ENCODE measurements at places on chromosomes 7 and 10.

GRCh38 chr7:34338961-34339526 lies 319.0 kb upstream of the NPSR1 start:
- no peak for DNase-seq

GRCh38 chr7:33354201-33354600 lies 224.8 kb downstream of the BBS9 start:
- DNase-seq, result no peak

DNA sequence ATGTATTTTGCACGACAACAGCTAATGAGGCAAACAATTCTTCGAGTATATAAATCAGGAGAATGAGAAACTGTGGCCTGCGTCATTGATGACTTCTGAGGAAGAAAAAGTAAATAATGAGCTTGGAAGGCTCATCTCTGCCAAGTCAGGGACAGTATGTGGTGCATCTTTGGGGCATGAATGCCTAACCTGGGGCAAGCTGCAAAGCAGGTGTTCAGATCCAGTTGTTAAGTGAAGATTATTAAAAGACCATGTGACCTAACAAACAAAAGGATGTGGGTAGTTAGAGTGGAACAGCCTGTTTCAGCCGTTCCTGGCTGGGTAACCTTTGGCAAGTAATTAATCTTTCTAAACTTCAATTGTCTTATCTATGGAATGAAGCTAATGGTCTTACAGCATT lies 93.0 kb downstream of the LYZL2 start:
- no peak for DNase-seq

DNA sequence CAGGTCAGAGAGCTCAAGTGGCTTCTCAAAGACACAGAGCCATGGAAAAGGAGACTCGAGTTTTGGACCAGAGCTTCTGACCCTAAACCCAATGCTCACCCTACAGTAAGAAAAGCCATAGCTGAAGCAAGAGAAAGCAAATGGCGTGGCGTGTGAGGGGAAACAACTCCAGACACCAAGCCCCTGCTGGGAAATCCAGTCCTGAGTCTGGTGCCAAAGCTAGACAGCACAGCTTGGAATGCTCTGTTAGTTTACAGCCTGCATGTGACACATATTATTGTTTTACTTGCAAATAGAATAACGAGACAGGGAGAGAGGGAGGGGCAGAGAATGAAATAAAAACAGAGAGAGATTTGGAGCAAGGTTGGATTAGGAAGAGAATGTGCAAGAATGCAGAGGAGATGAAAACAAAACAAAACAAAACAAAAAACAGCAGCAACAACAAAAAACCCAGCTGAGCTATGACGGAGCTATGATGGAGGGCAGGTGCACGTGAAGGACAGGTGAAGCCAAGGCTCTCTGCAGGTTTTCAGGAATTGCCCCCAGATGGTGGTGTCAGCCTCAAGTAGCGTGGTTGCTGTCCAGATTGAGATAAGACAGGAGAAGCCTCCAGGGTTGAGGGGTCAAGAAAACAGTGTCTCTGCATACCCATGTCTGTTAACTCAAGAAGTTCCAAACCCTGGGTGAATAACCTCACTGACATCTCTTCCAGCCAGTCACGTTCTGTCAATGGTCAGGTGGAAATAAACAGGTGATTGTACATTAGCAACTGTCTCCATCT lies 69.7 kb upstream of the LRRC18 start:
- no peak for DNase-seq

DNA sequence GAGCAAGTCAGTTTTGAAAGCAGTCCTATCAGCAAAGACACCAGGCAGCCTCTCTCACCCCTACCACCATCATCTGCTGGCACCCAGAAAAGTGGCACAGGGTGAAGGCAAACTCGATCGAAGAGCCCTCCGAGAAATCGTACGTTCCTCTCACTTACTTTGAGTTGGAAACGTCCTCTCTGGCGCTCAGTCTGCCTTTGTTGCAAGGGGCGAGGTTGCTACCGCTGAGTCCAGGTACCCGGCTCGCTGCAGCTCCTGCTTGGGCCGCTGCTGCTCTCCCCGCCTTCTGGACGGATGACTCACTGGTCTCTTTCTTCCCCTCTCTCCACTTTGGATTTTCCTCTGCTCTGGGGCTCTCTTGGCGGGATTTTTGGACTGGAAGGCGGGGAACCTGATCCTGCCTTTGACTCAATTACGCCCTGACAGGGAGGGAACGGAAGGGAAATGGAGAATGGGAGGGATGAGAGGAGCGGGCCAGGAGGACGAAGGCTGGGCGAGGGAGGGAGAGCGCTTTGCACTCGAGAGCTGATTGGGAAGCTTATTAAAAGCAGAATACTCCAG lies at the start of gene PTN:
PTN (minus strand) TSS at position 453 of the 561 bp plus-strand sequence. CDS start 88,760 bp downstream, outside the sequence.
- no peak for DNase-seq

- DNase-seq, result no peak
Observed at GRCh38 chr10:35451151-35452016, 115.1 kb downstream of the CCNY start.

Measured in activated CD8-positive, alpha-beta T cell treated with anti-CD3 and anti-CD28 coated beads, Interleukin-2, amount 10 ng/mL, durations not matched to agents 7 days and 5 days (primary cell).